COR-L47 (cell line): ENCODE measurements at places on chromosomes 11 and 22.

DNA sequence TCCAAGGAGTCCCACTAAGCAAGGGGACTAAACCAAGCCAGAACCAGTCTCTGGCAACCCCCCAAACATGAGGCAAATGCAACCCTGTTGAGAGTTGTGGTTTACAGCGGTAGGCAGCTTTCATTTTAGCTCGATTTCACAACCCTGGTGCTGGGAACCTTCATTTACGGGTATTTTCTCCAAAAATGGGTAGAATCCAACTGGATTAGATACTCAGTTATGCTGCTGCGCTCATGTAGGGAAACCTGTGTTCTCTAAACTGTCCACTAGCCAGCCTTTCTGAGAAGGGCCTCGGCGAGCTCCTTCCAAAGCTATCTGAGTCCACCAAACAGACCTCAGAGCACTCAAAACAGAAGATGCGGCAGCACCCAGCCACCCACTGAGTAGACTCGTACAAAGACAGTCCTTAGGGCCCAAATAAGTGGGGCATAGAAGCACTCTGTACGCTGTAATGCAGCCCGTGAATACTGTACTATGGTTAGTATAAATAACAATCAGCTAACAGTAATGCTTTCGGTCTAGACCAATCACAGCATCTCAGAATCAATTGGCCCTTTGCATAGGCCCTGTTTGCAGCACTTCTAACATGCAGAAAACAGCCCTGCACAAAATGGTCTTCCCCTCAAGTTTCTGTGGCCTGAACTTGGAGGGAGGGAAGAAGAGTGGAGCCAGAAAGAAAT is 104.7 kb downstream of the ETS1 start:
- DNase-seq, result no peak

DNA sequence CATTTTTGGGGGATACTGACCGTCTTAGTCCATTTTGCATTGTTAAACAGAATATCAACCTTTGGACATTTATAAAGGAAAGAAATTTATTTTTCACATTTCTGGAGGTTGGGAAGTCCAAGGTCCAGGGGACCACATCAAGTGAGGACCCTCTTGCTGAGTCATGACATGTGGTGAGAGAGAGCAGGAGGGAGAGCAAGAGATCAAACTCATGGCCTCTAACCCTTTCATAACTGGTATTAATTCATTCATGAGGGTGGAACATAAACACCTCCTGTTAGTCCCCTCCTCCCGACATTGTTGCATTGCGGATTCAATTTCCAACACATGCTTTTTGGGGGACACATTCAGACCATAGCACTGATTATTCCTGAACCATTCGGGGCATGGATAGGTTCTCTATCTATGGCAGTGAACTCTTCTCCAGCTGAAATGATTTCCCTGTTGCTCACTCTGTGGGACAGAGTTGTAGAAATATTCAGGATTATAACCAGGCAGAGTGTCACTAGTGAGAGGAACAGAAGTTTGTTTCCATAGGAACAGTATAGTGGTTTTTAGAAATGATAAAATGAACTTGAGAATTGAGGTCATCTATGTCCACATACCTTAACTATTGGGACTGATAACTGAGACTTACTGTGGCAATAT is 88.2 kb upstream of the OR9Q1 start:
- DNase-seq, result no peak

- DNase-seq, result no peak
These were observed 260.0 kb upstream of the CADM1 start for GRCh38 chr11:115764176-115764575.

DNA sequence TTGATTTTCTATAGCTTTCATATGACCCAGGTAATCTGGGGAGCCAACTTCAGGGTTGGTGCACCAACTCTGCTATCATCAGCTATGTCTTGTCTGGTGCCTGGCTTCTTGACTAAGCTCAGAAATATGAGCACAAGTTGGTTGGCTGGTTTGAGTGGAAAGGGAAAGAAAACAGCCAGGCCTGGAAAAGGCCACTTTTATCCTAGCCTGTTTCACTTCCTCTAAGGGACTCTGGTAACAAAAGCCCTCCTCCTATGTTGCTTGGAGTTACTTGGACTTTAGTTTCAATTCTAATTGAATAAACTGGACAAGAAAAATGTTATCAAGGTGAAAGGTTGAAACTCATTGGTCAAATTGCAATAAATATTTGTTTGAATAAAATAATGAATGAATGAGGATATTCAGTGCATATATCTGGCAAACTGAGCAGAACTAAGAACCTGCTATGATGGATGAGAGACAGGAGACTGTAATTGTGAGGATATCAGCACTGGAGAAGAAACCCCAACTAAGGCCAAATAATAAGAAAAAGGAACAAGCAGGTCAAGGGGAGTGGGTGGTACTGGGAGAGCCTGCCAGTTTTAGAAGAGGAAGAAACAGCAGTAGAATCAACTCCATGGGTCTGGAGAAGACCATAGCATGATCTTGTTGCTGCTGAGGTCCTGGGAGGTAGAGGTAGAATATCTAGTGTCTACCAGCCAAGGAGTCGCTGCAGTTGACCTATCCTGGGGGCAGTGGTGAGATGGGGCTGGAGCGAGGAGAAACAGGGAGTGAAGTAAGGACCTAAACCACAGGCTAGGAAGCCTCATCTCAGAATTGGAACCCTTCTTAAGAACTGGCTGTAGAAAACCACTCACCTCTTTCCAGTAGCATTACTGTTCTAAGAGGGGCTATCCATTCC is 8.2 kb downstream of the ROBO4 start:
- no peak for DNase-seq

GRCh38 chr22:19404676-19405075 is 26.9 kb downstream of the HIRA start:
- DNase-seq, result no peak

GRCh38 chr11:74696939-74697675 is 34.1 kb downstream of the CHRDL2 start:
- no peak for DNase-seq

GRCh38 chr11:14249121-14249963 is 109.6 kb downstream of the RRAS2 start:
- DNase-seq, result peak; percentile 59

DNA sequence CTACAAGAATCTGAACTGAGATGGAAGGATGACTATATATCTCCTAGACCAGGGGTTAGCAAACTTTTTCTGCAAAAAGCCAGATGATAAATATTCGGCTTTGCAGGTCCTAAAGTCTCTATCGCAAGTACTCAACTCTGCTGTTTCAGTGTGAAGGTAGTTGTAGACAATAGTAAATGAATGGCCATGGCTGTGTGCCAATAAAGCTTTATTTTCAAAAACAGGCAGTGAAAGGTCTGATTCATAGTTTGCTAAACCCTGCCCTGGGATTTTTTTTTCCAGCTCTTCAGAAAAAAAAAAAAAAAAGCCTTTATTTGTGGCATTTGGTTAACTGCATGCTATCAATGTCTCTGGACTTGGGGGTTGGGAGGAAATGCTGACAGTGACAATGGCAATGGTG is 37.5 kb downstream of the FAM227A start:
- no peak for DNase-seq

- DNase-seq, result no peak
These were observed 3.2 kb upstream of the TMPRSS13 start for GRCh38 chr11:117932426-117932825.

- DNase-seq, result no peak
These were observed 4.0 kb downstream of the CRELD2 start for GRCh38 chr22:49922484-49922883.

- peak; percentile 49 for DNase-seq
These were observed 71.4 kb downstream of the PIWIL3 start for GRCh38 chr22:24703101-24703500.

DNA sequence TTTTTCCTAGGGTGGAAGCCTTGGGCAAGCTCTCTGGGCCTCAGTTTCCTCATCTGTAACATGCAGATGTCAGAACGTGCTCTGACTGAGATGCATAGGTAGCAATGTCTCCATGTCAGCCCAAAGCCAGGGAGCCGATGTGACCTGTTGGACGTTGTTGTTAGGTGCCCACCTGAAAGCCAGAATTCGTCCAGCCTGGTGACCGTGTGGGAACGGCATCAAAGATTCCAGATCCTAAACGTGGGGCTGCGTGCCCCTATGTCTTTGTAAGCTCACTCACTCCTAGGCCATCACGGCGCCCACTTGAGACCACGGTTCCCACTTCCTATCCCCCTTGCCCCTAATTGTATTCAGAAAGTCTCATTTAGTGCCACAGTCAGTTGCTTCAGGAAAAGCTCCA is 48.2 kb downstream of the FBLN1 start:
- DNase-seq, result no peak

DNA sequence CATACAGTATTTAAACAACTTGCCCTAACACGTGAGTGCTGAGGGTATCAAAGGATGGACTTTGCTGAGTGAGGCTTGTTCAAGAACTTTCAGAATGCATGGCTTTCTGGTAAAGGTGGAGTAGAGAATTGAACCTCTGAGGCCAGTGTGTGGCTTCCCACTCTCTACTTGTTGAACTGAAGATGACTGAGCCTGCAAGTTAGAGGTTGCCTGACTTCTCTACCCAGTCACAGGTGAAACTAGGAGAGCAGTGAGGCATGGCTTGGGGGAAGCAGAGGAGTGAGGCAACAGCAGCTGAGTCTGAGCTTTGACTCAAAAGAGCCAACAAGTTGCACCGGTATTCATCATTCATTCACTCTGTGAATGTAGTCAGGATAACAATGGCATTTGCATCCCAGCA is 256.4 kb upstream of the SESN3 start:
- no peak for DNase-seq

GRCh38 chr11:110379261-110379660 is 50.5 kb upstream of the FDX1 start:
- DNase-seq, result no peak

GRCh38 chr11:32161293-32161692 is 70.4 kb downstream of the RCN1 start:
- peak; percentile 12 for DNase-seq

DNA sequence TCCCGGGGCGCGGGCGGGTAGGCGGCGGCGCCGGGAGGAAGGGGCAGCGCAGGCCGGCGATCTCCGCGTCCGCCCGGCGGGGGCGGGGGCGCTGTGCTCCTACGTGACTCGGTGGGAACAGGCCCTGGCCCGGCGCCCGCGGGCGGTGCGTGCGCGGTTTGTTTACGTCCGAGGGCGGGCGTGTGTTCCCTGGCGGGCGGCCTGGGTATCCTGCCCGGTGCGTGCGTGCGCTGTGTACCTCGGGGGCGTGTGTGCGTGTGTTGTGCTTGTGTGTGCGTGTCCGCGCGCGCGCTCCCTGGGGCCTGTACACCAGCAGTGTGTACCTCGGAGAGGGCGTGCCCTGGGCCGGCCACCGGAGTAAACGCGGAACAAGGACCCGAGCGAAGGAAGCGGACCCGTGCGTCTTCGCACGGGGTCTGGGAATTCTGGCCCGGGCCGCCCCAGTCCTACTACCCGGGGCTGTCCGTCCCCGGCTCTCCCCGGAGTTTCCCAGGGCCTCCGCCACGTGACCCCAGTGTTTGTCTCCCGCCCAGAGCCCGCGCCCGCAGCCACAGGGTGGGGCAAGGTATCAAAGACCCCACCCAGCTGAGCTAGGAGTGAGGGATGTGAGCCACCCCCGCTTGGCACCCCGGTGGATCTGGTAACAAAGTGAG is 769 bp downstream of the MAFF start:
- DNase-seq, result peak; percentile 63

DNA sequence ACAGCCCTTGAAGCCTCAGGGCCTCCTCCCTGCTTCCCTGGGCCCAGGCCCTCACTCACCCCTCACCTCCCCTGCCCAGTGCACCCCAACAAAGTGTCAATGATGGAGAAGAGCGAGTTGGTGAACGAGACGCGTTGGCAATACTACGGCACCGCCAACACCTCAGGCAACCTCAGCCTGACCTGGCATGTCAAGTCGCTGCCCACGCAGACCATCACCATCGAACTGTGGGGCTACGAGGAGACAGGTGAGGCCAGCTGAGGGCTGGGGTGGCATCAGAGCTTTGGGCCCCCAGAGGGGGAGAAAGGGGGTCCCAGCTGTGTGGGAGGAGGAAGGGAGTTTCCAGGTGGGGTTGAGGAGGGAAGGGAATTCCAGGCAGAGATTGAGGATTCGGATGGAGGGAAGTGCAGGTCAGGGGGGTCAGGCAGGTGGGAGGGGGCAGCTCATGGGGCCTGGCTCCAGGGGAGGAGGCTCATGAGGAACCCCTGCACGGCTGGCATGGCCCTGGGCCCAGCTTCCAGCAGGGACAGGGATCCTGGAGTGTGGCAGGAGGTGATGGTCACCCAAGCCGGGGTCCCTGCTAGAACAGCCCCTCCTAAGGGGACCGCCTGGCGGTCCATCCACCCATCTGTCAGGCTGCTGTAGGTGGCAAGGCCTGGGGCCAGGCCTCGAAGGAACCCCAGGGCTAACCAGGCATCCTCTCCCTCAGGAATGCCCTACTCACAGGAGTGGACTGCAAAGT is 2.9 kb downstream of the SUSD2 start:
- DNase-seq, result no peak

DNA sequence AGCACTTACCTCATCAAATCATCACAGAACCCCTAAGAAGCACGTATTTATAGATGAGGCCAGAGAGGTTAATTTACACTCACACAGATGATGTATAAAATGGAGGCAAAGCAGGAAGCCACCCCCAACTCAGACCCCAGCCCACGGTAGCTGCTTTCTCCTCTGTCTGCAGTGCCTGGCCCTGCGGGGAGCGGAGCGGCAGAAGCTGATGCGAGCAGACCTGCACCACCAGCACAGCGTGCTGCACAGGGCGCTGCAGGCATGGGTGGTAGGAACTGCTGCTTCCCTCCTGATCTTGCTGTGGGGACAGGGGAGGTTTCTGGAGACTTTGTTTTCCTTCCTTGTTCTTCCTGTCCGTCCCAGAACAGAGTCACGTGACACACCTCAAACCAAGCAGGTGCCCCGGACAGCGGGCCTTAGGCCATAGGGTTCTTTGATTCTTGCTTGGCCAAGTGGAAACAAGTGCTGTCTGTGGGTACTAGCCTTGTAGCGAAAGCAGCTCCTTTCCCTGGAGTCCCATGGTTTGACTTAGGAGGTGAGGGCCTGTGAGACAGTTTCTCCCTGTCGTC is 57.8 kb downstream of the PISD start:
- DNase-seq, result no peak

DNA sequence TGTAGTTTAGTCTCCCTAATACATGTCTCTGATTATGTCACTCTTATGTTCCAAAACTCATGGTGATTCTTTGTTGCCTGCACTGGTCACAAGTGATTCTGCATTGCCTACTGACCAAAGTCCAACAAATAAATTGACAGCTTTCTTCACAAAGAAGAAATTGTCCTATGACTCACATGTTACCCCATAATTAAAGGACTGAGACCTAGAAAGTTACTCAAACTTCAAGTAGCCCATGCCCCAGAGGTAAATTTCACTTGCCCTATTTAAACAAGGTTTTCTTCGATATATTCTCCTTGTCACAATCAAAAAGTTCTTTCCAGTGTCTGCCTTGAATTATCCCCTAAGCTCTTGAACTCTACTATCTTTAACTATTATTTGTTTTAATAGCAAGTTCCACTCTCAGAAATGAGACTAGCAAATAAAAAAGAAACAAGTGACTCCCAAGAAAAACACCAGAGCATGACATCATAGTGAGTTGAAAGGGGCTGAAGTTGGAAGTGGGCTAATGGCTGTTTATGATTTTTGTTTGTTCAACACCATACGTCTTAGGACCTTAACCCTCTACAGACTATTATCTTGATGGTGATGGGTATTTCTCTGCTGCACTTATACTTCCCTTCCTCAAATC is 94.5 kb upstream of the BLID start:
- no peak for DNase-seq

- DNase-seq, result no peak
These were observed 8.1 kb downstream of the WNT7B start for GRCh38 chr22:45968751-45969413.

- DNase-seq, result no peak
These were observed 44.2 kb downstream of the TENM4 start for GRCh38 chr11:79396674-79397073.

GRCh38 chr11:100302824-100303223 is 384.3 kb upstream of the ARHGAP42 start:
- DNase-seq, result no peak

- DNase-seq, result peak; percentile 4
These were observed 110.4 kb downstream of the RRAS2 start for GRCh38 chr11:14248580-14248981.
